ENCODE measurements at places on chromosomes 1 and 21. TPM values are rescaled to one million over a fixed set of nuclear protein-coding genes. Genes with fewer than 3 reads are reported as not detected.

Gene GUCA2B
- 35.5 TPM for total RNA-seq

Gene SYT6
- not detected for total RNA-seq

Gene SPRR2B
- total RNA-seq: not detected

Gene CNKSR1
- 28.9 TPM for total RNA-seq

Gene CADM3
- 9.0 TPM for total RNA-seq

Gene FYB2
- total RNA-seq: 10.2 TPM

Gene CENPS
- 6.8 TPM for total RNA-seq

Gene RHCE
- total RNA-seq: not detected

Gene KIF14
- total RNA-seq: 1.1 TPM

Gene EGLN1
- total RNA-seq: 41.3 TPM

Gene KRTAP13-2
- not detected for total RNA-seq

Gene MAP3K6
- 6.3 TPM for total RNA-seq

Gene CFHR4
- not detected for total RNA-seq

Gene CRNN
- total RNA-seq: not detected

Gene AADACL3
- not detected for total RNA-seq

Gene KMO
- total RNA-seq: 0.13 TPM

Gene CGN
- total RNA-seq: 34.7 TPM

Gene CCDC30
- total RNA-seq: 6.6 TPM

Gene PBX1
- total RNA-seq: 42.6 TPM

Gene ZFP69
- 2.1 TPM for total RNA-seq

Gene NPR1
- total RNA-seq: 17.3 TPM

Gene VCAM1
- 1.0 TPM for total RNA-seq

Gene S100A14
- total RNA-seq: 391 TPM

Gene ATP6V1G3
- not detected for total RNA-seq

Gene PDPN
- total RNA-seq: 13.3 TPM

Gene PDZK1IP1
- total RNA-seq: 55.5 TPM

Gene SLC37A1
- 193 TPM for total RNA-seq

Gene GALNT2
- 36.3 TPM for total RNA-seq

Gene PNRC2
- 96.5 TPM for total RNA-seq

Gene DR1
- 62.7 TPM for total RNA-seq

Gene C4BPA
- total RNA-seq: 1.2 TPM

Gene IFNLR1
- total RNA-seq: 38.2 TPM

Gene DMBX1
- total RNA-seq: not detected

Gene TSPAN2
- 2.0 TPM for total RNA-seq

Gene PADI1
- total RNA-seq: not detected

Gene SPRTN
- 26.4 TPM for total RNA-seq

Gene PATJ
- 142 TPM for total RNA-seq

Gene F13B
- not detected for total RNA-seq

Gene PIGV
- total RNA-seq: 24.5 TPM

Gene TCEANC2
- 4.1 TPM for total RNA-seq
